ENCODE measurements at places on chromosomes 7 and 10. TPM values are rescaled to one million over a fixed set of nuclear protein-coding genes. Genes with fewer than 3 reads are reported as not detected.
A peak's percentile ranks its signal among the peaks of the same experiment; 100 is the strongest.

DNA sequence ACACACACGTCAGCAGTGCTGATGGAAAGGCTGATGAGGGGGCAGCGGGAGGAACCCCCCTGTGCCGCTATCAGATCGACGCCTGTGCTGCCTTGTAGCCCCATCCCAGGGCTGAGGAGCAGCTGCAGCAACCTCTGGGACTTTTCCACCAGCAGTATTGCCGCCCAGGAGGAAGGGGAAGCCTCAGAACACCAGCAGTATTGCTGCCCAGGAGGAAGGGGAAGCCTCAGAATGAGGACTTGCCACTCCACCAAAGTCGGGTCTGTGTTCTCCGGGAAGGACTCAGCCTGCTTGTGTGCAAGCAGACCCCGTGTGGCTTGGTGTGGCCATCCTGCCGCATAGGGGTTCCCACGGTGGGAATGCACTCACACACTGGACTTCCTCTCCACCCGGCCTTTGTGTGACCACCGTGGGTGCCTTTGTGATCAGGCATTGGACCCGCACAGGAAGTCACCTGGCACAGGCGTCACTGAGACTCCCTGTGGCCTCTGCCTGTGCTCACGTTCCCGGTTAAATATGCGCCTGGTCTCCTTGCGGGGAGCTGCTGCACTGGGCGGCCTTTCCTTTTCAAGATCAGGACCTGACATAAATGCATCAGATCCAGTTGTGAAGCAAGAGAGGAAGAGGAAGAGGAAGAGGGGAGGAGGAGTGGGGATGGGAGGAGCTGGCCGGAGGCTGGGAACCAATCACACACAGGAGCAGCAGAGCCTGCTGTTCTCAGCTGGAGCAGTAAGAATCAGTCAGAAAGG, 248.5 kb downstream of the DNAJB6 start:
- no peaks in the 10 kb centered on the region for H3K36me3 ChIP-seq
- H3K4me1 ChIP-seq, result no peaks in the 10 kb centered on the region
- no peak for DNase-seq
- H3K27ac ChIP-seq, result no peak overlapping the region
- no peaks in the 10 kb centered on the region for H3K27me3 ChIP-seq

- H3K27ac ChIP-seq, result peak overlapping the region; percentile 18
- no peaks in the 10 kb centered on the region for H3K4me1 ChIP-seq
- H3K27me3 ChIP-seq, result no peaks in the 10 kb centered on the region
- no peak for DNase-seq
Measured at GRCh38 chr10:125812128-125812750, 10.8 kb downstream of the UROS start.

- no peak overlapping the region for H3K4me3 ChIP-seq
- H3K27ac ChIP-seq, result no peak overlapping the region
- DNase-seq, result no peak
- no peaks in the 10 kb centered on the region for H3K27me3 ChIP-seq
Measured at GRCh38 chr7:45990276-45990675, 69.2 kb upstream of the IGFBP3 start.

- H3K36me3 ChIP-seq, result no peaks in the 10 kb centered on the region
- H3K27me3 ChIP-seq, result no peaks in the 10 kb centered on the region
Measured at GRCh38 chr7:20293336-20293735, 37.4 kb upstream of the ITGB8 start.

GRCh38 chr7:17305387-17306171, 7.1 kb downstream of the AHR start:
- no peaks in the 10 kb centered on the region for H3K27me3 ChIP-seq
- peak overlapping the region; percentile 16 for H3K4me3 ChIP-seq
- H3K36me3 ChIP-seq, result peaks cover 7% of the 10 kb centered on the region
- no peak for DNase-seq
- H3K27ac ChIP-seq, result peak overlapping the region; percentile 75

GRCh38 chr7:103962070-103962469, 27.4 kb downstream of the RELN start:
- no peaks in the 10 kb centered on the region for H3K4me1 ChIP-seq
- H3K4me3 ChIP-seq, result no peak overlapping the region
- no peaks in the 10 kb centered on the region for H3K36me3 ChIP-seq
- H3K27me3 ChIP-seq, result no peaks in the 10 kb centered on the region
- H3K27ac ChIP-seq, result no peak overlapping the region

- no peak for DNase-seq
- no peaks in the 10 kb centered on the region for H3K27me3 ChIP-seq
- H3K27ac ChIP-seq, result no peak overlapping the region
- H3K4me1 ChIP-seq, result no peaks in the 10 kb centered on the region
Measured at GRCh38 chr10:95122736-95123135, 53.4 kb upstream of the CYP2C8 start.

DNA sequence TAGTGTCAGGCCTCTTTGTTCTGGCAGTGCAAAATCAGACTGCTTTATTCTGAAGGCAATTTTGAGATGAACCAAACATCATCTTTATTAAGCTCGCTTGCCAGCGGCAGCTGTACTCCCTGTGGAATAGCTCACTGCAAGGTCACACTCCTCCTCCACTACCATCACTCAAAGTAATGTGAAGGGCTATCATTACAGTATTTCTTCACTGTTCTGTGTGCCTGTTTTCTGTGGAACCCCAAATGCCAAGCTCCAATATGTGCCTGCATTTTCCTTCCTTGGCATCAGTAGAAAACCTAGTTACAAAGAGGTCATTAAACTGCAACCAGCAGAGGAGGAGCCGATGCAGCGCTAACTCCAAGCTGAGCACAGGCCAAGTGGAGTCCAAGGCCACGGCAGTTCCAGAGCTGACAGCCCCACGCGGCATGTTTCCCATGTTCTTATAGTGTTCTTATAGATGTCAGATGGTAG, 21.4 kb downstream of the BCCIP start:
- peaks cover 4% of the 10 kb centered on the region for H3K4me1 ChIP-seq
- DNase-seq, result peak; percentile 30
- H3K27me3 ChIP-seq, result no peaks in the 10 kb centered on the region
- peaks cover 41% of the 10 kb centered on the region for H3K36me3 ChIP-seq

- no peaks in the 10 kb centered on the region for H3K27me3 ChIP-seq
- no peak for DNase-seq
- no peak overlapping the region for H3K27ac ChIP-seq
- H3K4me3 ChIP-seq, result no peak overlapping the region
- no peaks in the 10 kb centered on the region for H3K4me1 ChIP-seq
- H3K36me3 ChIP-seq, result no peaks in the 10 kb centered on the region
Measured at GRCh38 chr10:72407471-72407870, 52.8 kb upstream of the DNAJB12 start.

GRCh38 chr10:78832281-78832680, 236.5 kb upstream of the ZMIZ1 start:
- peaks cover 33% of the 10 kb centered on the region for H3K27me3 ChIP-seq
- H3K4me3 ChIP-seq, result no peak overlapping the region
- no peaks in the 10 kb centered on the region for H3K36me3 ChIP-seq
- H3K27ac ChIP-seq, result no peak overlapping the region

- H3K4me3 ChIP-seq, result no peak overlapping the region
- H3K36me3 ChIP-seq, result peaks cover 18% of the 10 kb centered on the region
- no peak overlapping the region for H3K27ac ChIP-seq
- no peaks in the 10 kb centered on the region for H3K27me3 ChIP-seq
- peaks cover 42% of the 10 kb centered on the region for H3K4me1 ChIP-seq
Measured at GRCh38 chr7:139769761-139770160, 8.0 kb downstream of the HIPK2 start.

The AOC1 gene
- total RNA-seq, result not detected

The TCERG1L gene
- total RNA-seq, result not detected

The GJD4 gene
- total RNA-seq, result under 0.01 TPM

The TDRD1 gene
- total RNA-seq, result 0.59 TPM

The GPER1 gene
- 10.3 TPM for total RNA-seq

The PPP1R17 gene
- total RNA-seq, result not detected

The IRF5 gene
- under 0.01 TPM for total RNA-seq

Data from osteoblast (primary cell).